ENCODE measurements at places on chromosomes 11 and 22.
A peak's percentile ranks its signal among the peaks of the same experiment; 100 is the strongest.

GRCh38 chr11:8290081-8290810, 26.6 kb upstream of the LMO1 start:
- no peak for DNase-seq

DNA sequence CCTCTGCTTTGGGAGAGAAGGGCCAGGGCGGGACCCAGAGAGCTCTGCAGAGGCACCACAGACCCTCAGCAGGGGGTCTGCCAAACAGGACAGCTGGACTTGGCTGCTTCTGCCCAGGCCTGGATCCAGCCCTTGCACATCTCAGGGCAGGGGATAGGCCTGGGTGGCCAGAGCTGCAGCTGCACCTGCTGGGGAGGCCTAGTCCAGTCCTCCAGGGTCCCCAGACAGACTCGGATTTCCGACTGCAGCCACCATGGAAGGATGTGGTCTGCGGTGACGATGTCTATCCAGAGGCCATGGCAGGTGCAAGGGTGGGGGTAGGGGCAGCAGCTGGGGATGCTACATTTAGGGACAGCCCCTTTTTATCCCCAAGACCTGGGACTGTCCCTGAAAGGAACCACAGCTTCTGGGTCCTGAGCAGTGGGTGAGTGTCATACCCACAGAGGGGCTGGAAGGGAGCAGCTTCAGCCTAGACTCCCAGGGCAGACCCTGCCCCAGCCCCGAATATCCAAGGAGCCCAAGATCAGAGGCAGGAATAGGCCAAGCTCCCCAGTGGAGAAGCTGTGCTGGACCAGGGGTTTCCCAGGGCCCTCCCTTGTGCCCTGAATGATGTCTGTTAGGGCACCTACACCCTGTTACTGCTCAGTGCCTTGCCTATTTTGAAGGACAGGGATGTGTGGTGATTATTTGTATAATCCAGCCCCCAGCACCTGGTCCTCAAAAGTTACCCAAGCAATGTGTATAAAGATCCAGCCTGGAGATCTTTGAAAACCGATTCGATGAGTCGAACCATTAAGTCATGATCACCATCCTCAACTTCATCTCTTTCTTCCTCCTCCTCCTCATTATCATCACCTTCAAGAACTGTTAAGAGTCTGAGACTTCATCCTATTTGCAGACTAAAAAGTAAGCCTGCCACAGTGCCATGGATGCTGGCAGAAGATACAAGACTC, 2.5 kb upstream of the IGLL5 start:
- no peak for DNase-seq

DNA sequence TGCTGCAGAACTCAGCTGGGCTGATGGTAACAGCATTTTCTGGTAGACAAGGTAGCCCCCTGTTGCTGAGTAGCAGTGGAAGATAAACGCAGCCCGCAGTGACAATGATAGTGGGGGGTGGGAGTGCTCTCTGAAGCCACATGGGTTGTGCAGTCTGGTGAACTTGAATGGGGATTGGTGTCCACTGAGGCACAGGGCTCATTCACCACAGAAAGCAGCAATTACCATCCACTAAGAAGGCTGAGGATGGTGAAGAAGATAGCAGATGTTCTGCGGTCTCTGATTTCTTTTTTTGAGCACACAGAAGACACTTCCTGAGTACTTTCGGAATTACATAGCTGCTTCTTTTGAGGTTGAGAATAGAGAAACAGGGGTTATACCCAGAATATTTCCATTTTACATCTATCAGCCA, 150.3 kb downstream of the LRRC4C start:
- DNase-seq, result no peak

DNA sequence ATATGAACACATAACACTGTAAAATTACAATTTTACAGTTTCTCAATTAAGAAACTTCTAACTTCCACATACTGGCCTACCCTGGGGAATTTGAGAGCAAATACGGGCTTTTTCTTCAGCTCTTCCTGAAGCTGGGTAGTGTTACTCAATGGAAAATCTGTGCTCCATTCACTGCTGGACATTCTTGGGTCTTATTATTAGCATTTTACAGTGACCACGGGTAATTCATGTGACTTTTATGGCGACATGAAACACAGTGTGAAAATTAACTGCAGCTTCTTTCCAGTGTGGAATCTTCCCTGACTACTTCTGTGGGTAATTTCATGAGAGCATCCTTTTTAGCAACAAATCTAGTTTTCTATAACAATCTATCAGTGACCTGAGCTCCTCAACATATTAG, 423.7 kb upstream of the ANO5 start:
- no peak for DNase-seq

DNA sequence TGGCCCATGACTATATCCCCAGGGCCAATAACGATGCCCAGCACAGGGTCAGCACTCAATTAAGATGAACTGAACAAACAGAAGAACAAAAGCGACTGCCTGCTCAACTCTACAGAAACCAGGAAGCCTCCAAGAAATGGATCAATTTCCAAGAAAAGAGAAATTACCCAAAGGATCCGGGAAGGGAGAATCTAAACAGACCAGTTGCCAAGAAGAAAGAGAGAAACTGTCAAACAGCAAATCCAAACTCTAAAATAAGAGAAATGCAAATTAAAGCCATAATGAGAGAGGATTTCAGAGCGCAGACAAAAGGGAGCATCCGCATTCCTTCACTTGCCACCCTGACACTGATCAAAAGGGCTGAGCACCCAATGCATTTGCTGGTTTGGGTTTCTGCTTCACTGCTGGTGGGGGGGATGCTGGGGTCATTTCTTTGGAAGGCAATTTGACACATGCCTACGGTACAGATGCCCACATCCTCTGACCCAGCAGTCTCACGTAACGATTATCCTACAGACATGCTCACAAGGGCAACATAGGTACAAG, 37.7 kb upstream of the RFPL3 start:
- DNase-seq, result no peak

DNA sequence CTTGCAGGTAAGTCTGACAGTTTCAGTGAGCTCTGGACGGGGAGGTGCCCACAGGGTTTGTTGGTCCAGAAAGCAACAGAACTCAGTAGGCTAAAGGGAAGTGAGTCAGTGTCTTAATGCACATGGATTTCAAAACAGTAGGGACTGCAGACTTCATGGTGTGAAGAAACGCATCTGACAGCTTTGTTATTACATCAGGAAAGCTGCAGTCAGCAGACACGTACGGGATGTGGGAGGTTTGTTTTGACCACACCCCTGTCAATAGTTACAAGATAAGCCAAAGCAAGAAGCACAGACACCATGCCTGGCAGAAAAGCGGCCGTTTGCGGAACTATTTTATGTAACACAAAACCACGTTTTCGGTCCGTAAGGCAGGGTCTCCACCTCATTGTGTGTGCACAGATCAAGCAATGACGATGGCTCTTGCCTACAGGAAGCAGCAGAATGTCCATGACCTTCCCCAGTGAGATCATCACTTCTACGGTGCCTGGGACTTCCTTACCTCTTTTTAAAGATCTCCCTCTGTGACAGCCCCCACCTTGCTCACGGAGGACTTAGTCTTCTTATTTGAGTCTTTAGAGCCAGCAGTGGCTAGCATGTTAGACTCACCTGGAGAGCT, 58.2 kb upstream of the FTH1 start:
- DNase-seq, result peak; percentile 86

DNA sequence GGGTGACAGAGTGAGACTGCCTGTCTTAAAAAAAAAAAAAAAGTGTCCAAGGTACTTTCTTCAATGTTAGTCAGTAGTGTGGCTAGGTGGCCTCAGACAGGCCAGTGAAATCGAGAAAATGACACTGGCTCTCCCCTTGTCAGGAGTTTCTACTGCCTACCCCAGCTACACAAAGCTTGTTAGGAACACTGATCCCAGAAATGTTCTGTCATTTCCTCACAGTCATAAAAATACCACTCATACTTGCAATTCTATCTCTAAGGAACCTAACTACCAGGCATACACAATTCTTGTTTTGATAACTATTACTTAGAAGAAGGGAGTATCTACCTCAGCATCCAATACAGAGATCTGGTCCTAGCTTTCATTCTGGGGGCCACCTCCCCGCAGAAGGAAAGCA, 31.3 kb downstream of the ATP6V1E1 start:
- no peak for DNase-seq

- DNase-seq, result no peak
Measured at GRCh38 chr11:64395545-64396078, 36.6 kb downstream of the RPS6KA4 start.

GRCh38 chr22:26435327-26436093, 6.5 kb downstream of the ASPHD2 start:
- DNase-seq, result no peak

DNA sequence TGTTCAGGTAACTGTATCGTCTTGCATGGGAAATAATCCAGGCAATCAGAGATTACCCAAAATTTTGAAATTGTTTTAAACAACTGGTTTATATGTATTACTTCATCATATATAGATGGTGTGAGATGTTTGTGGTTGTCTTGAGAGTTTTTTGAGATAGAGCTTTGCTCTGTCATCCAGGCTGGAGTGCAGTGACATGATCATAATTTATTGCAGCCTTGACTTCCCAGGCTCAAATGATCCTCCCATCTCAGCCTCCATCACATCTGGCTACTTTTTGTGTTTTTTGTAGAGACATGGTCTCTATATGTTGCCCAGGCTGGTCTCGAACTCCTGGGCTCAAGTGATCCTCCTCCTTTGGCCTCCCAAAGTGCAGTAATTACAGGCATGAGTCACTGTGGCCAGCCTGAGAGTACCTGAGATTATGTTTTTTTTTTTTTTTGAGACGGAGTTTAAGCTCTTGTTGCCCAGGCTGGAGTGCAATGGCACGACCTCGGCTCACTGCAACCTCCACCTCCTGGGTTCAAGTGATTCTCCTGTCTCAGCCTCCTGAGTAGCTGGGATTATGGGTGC, 11.5 kb downstream of the CTNND1 start:
- DNase-seq, result no peak

GRCh38 chr22:25482868-25483639, 81.4 kb upstream of the GRK3 start:
- no peak for DNase-seq

DNA sequence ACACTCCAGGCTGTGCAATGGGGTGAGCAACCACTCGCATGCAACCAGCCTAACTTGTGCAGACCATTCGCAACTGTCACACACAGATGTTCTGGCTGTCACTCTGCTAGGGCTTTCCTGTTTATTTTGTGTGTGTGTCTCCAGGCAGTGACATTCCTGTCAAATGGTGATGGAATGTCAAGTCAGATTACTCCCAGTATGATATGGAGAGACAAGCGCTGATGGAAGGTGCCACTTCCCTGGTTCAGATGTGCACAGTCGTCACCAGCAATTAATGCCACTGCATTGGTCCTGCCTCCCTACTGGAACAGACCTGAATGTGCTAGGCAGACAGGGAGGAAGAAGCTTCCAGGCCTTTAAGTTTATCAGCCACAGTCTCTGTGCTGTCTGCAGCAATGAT, 442.4 kb upstream of the ISX start:
- no peak for DNase-seq

DNA sequence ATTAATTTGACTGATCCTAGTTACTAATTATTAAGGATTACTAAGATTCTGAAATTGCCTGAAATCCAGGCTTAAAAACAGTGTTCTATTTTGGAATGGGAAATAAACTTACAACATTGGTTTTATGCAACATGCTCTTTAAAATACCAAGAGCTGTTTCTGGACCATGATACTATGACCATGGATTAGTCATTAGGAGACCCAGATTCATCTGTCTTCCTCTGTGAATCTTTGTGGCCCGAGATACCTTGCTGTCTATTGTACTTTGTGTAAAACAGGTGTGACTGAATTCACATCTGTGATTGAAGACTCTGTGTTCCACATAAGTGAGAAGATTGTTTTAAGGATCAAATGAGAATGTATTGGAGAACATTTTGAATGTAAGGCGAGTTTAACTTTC, 98.8 kb downstream of the HSD17B12 start:
- DNase-seq, result no peak

DNA sequence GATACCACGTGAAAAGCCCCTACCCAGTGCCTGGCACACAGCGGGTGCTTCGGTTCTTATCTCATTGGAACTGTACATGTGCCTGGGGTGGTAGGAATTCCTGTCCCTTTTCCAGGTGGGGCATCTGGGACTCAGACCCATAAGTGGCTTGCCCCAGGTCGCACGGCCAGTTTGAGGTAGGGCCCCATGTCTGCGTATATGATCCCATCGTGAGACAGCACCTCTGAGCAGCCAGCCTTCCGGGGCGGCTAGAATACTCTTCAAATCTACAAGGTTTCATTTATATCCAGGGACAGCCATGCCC, 33.5 kb upstream of the SMIM38 start:
- DNase-seq, result no peak

DNA sequence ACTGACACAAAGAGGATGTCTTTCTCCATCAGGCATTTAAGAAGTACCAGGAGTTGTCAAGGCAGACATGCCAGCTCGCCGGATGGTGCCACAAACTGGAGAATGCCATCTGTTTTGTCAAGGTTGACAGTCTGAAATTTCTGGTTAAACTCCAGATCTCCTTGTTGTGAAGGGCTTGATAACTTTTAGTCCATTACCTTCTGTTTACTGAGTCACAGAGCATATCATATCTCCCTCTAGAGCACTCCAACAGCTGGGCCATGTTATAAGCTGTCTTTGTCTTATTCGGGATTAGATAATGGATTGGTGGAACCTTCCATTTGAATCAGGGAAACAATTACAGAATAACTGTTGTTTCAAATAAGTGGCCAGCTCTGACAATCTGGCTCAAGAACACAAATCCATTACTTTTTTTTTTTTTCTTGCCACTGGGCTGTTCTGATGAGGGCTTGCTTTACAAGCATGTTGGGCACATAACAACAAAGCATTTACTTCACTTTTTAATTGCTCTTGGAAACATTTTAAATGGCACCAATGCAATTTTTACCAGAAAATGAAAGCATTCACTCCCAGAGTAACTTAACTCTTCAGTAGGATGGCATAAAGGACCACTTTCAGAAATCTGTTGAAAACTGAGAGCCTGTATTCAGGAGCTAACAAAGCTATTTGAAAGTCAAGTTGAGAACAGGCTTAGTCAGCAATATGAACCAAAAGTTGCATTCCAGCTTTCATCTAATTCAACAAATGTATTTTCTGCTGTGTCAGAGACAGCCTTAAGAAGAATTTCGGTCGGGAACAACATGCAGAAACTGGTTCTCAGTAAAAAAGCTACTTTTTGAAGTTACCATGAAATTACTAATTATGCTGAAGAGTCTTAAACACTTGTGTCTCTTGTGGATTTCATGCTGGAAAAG, 227.6 kb upstream of the PITPNB start:
- no peak for DNase-seq

DNA sequence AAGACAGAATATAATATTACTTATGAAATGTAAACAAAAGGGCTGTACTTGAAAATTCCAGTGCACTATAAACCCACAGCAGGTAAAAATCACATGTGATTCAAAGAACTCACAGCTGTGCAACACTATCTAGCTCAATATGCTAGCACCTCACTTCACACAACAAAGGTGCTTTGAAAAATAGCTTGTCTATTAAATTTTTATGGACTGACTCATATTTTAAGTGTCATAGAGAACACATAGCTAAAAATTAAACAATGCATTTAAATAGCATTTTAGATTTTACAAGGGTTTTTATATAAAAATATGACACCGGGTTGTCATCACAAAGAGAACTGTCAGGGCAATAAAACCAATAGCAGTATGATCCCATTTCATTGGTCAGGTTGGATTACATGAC, 1390.5 kb upstream of the TENM4 start:
- DNase-seq, result no peak

- no peak for DNase-seq
Measured at GRCh38 chr22:22058633-22059290, 76.2 kb upstream of the TOP3B start.

GRCh38 chr11:96114178-96115064, 190.5 kb upstream of the MTMR2 start:
- no peak for DNase-seq

- no peak for DNase-seq
Measured at GRCh38 chr11:20000351-20001134, 159.7 kb downstream of the DBX1 start.

- no peak for DNase-seq
Measured at GRCh38 chr11:121048464-121049233, 24.7 kb downstream of the TBCEL start.
